Stimulated activated CD8-positive, alpha-beta memory T cell treated with anti-CD3 and anti-CD28 coated beads, Interleukin-7, amount 100 ng/mL, for 24 hours (primary cell): ENCODE measurements at places on chromosomes 1 and 21.

GRCh38 chr1:4561205-4561604 is 93.2 kb upstream of the AJAP1 start:
- DNase-seq = no peak

DNA sequence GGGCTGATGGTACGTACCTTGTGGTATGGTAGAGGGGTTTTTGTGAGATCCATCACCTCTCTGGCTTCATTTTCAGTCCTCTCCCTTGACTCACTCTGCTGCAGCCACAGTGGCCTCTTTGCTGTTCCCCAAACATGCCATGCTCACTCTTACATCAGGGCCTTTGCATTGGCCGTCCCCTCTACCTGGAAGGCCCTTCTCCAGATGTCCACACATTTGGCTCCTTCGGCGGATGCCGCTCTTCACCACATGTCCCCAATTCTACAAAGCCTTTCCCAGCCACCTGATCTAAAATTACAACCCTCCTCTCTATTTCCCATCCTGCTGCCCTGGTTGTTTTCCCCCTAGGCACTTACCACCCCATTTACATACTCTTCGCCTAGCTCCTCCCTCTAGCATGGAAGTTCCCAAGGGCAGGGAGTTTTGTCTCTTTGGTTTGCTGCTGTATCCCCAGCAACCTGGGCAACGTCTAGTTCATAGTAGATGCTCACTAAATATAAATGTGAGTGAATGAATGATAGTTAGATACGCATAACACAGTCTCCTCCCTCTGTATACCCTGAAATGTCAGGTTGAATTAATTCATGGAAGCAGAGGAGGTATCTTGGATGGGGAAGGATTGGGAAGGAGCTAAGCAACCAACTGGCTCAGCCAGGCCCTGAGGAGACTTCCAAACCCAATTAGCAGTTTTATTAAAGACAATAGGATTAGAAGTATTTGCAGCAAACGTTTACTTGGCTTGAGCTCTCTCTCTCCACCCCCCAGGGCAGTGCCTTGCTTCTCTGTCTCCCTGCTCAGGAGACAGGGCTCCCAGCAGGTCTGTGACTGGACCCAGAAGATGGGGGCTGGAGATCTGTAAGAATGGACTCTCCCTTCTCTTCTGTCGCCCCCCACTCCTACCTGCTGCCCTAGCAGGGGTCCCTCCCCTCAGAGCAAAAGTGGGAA is 264.2 kb downstream of the GRIK3 start:
- no peak for DNase-seq

GRCh38 chr1:10105484-10105883 is 72.7 kb downstream of the UBE4B start:
- no peak for DNase-seq

GRCh38 chr21:17673261-17674020 is 60.7 kb upstream of the BTG3 start:
- DNase-seq = no peak
